ENCODE measurements at places on chromosomes 3 and 15.

DNA sequence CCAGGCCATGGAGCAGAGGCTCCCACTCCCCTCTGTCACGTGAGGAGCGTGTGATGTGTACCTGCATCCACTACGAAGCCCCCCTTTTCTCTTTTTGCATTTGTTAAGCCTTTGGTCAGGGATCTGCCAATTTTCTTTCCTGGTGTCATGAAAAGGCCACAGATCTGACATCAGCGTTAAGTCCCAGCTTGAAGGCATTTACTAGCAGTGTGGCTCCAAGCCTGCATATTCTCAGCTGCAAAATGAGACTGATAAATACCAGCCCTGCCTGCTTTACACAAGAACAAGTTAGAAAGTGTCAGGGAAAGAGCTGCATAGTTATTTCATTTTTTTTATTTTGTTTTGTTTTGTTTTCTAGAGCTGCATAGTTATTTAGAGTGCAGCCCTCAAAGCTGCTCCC, 2.3 kb upstream of the ANKRD63 start:
- DNase-seq: no peak

GRCh38 chr3:186743666-186744065, 26.5 kb downstream of the KNG1 start:
- no peak for DNase-seq

DNA sequence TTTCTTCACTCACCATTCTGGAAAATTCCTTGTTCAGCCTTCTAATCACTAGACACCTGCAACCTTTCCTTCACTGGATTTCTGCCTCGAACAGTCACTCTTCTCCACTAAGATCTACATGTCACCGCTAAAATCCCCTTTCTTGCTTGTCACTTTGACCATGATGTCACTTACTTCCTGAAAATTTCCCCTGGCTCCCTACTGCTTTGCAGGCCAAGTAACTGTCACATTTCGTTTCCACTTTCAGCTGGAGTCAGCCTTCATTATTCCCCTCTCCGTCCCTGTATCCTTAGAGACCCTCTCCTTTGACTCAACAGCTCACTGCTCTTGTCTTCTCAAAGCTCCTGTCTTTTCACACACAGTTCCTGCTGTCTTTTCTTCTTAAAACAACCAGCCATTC, 15.9 kb downstream of the CHL1 start:
- DNase-seq: no peak

GRCh38 chr15:82641129-82641798, 5.9 kb downstream of the CPEB1 start:
- no peak for DNase-seq

GRCh38 chr3:11610700-11611275, 32.9 kb downstream of the VGLL4 start:
- no peak for DNase-seq

- no peak for DNase-seq
Observed at GRCh38 chr3:135471911-135472310, 493.6 kb upstream of the PPP2R3A start.

DNA sequence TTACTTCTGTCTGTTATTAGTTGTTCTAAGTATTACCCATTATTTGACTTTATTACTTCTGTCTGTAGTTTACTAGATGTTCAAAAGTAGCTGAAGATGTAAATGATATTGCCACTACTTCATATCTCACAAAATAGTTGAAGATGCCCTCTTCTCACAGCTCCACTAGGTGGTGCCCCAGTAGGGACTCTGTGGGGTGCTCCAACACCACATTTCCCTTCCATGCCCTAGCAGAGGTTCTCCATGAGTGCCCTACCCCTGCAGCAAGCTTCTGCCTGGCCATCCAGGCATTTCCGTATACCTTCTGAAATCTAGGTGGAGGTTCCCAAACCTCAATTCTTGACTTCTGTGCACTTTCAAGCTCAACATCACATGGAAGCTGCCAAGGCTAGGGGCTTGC, 80.8 kb downstream of the KCNH8 start:
- DNase-seq: no peak

- DNase-seq: peak; percentile 18
Observed at GRCh38 chr3:128447561-128448013, 19.1 kb downstream of the DNAJB8 start.

DNA sequence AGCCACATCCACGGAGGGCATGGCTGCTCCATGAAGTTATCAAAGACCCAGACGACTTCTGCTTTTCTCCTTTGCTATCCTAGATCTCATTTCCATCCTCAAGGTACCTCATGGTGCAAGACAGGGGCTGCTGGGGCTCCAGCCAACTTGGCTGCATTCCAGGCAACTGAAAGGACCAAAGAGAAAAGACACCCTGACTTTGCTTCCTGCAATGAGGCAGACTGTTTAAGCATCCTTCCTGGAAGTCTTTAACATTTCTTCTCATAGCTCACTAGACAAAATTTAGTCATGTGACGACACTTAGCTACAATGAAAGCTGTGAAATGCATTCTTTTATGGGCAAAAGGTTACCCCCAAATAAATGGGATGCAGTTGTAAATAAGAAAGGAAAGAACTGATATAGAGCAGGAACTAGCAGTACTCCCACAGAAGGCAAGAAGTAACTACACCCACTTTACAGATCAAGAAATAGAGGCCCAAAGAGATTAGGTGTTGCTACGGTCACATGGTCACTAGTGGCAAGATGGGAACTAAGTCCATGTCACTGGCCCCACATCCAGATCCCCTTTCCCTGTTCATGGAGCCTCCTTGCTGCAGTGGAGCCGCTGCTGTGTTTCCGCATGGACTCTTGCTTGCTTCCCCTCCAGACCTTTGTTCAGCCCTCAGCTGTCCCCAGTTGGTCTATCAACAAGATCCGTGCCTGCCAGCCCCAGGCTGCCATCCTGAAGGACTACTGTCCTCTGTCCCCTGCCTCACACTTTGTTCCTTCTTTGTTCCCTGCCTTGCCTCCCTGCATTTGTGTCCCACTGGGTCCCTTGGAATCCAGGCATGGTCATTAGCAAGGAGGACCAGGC, 107.0 kb downstream of the XXYLT1 start:
- no peak for DNase-seq

GRCh38 chr3:34359064-34359463, 560.6 kb downstream of the PDCD6IP start:
- no peak for DNase-seq

- DNase-seq: no peak
Observed at GRCh38 chr3:195065142-195065863, 205.7 kb downstream of the XXYLT1 start.

DNA sequence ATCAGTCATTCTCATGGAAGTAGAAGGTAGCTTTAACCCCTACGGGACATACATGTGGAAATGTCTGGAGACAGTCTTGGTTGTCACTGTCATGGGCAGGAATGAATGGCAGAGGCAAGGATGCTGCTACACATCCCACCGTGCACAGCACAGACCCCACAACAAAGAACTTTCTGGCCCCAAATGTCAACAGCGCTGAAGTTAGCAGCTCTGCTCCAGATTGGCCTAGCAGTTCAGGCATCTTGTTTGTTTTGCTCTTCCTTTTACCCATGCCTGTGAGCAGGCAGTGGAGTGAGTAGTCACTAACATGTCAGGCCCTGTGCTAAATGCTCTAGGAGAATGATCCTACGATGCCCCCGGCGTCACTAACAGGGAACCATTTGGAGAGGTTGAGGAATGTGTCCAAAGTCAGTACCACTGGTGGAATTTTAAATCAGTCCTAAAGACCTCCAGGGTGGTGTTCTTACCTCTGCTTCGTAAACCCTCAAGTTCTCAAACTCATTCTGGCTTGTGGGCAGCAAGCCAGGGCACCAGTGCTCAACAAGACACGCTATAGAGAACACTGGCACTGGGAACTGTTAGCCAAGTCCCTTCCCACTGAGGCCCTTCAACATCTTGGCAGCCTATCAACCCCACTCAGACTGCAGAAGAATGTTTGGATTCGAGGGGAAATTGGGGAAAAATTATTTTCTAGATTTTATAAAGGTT, 142.2 kb downstream of the FOXP1 start:
- peak; percentile 26 for DNase-seq

DNA sequence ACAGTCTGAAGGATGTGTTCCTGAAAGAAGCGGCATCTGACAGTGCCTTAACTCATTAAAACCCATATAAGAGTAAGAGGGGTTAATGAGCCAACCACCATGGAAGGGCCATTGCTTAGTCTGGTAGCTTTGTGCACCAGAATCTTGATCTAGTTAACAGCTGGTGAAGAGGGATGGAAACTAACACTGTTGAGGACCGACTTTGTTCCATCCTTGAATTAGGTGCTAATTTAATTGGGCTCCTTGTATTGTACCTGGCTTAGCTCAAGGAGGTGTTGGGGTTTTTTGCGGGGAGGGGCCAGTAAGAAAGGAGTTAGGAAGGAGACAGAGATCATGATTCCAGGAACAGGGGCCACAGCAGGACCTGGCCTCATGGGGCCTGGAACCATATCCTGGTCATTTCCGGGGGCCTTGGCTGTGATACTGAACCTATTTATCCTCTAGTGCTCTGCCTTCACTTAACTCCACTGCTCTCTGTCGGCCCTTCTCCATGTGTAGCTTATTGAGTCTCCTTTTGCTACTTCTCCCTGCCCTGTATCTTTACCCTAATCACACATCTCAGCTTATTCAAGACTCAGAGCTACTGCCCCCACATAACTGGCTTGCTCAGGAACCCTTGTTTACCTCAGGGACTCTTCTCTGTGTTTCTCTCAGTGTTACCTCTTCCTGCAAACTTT, 93.0 kb downstream of the RPL22L1 start:
- no peak for DNase-seq

DNA sequence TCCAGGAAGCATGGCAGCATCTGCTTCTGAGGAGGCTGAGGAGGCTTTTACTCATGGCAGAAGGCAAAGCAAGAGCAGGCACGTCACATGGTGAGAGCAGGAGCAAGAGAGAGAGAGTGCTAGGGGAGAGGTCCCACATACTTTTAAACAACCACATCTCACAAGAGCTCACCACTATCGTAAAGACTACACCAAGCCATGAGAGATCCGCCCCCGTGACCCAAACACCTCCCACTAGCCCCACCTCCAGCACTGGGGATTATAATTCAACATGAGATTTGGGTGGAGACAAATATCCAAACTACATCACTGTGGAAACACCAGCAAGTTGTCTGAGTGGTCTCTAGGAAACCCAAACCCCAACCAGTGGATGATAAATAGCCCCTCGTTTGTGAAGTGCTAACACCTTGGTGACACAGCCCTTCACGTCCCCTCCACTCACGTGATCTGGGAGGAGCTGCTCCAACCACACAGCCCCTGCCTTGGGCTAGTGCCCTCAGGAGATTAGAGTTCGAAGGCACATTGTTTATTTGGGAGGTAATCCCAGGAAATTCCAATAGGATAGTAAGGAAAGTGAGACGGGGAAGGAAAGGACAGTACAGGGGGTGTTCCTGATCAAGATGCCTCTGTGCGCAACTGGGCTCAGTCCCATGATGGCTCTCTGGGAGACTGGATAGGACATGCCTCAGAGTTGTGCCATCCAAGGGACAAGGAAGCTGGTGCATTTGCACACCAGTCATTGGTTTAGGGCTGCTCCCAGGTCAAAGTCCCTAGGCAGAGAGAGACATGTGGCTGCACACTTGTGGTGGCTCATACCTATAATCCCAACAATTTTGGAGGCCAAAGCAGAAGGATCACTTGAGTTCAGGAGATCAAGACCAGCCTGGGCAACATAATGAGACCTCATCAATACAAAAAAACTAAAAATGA, 80.6 kb upstream of the CTNNB1 start:
- no peak for DNase-seq

DNA sequence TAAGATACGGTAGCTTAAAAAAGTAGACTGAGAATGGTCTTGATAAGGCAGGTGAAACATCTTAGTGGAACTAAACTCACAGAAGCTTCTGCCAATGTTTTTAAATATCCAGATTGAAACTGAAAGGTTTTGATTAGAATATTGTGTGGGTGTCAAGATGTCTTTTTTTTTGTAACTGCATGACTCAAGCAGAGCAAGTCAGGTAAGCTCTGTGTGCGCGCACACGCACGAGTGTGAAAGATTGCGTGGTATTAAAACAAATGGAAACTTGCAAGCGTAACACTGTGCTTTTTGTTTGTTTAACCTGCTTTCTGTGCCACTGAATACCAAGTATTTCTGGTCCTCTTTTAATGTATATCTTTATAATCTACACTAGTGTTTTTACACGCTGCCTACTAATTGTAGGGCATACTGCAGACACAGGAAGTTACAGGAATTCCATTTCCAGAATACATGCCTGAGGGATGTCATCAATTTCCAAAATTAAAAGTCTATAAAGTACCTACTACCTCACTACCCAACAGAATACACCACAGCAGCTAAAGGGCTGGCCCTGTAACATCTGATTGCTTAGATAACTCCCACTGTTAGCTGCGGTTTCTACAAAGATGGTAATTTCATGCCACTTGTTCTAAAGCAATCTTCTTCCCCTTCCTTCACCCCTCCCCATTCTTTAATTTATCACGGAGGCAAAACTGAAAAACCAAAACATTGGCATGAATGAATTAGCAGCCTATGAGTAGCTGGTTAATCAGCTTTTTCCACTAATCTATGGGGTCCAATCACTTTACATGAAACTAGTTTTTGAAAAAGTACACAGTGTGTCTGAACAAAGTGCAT, 472.8 kb downstream of the SHQ1 start:
- DNase-seq: no peak

GRCh38 chr3:182717216-182717615, 76.1 kb upstream of the ATP11B start:
- DNase-seq: no peak

DNA sequence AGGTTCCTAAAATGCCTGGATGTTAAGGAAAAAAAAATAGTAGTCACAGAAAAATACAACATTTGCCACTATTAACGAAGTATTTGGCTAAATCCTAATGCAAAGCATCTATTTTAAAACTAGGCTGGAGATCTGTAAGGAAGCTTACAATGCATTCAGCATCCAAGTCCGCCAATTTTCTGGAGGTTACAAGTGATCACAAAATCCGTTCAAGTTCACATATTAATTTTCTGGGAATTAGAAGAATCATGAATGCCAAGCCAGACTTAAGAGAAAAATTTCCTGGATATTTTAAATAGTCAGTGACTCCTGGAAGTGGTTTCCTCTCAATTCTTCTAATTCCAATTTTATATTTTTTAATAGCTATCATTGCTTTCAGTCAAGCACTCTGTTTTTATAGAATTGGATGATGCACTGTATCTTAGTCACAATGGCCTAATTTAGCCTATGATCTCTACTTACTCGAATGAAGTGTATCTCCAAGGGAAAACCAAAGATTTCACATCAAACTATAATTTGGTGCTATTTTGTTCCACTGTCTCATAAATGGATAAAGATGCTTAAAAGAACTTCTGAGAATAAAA, 60.4 kb downstream of the P3H2 start:
- no peak for DNase-seq

GRCh38 chr3:18618723-18619122, 193.6 kb upstream of the SATB1 start:
- no peak for DNase-seq

GRCh38 chr3:147355084-147355752, 51.1 kb downstream of the ZIC4 start:
- no peak for DNase-seq

DNA sequence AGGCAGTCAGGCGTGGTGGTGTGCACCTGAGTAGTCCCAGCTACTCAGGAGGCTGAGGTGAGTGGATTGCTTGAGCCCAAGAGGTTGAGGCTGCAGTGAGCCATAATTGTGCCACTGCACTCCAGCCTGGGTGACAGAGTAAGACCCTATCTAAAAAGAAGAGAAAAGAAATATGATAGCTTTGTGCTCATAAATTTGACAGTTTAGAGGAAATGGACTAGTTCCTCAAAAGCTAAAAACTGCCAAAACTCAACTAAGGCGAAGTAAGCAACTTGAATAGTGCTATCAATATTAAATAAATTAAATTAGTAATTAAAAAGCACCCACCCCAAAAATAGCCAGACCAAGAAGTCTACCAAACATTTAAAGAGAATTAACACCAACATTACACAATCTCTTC, 24.5 kb upstream of the SLC15A2 start:
- peak; percentile 38 for DNase-seq

GRCh38 chr3:31008994-31009393, 114.5 kb upstream of the GADL1 start:
- no peak for DNase-seq

Data from suppressor macrophage (primary cell).